ENCODE measurements at places on chromosomes 16 and 17.

DNA sequence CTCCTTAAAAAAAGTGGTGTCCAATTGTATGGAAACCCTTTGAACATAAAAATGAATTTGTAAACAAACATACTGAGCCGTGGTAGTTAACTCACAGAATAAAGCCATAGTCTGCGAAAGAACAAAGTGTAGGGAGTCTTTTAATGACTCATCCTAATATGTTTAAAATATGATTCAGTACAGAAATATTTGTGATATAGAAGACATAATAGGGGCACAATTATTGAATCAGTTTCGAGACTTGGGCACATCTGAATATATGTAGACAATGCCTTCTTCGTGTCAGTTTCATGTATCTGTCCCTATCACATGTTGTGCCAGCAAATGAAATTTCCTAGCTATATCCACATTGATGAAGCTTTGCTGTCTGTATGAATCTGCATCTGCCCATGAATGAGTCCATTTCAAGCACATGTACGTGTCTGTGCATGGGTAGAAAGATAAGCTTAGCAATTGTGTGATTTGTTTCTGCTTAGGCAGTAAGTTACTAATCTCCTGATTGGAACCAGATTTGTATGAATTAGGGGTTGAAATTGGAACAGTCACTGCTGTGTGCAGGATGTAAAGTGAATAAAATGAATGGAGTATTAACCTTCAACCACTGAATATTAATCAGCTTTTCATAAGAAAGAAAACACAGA, 112.5 kb upstream of the SOX9 start:
- DNase-seq, result no peak

DNA sequence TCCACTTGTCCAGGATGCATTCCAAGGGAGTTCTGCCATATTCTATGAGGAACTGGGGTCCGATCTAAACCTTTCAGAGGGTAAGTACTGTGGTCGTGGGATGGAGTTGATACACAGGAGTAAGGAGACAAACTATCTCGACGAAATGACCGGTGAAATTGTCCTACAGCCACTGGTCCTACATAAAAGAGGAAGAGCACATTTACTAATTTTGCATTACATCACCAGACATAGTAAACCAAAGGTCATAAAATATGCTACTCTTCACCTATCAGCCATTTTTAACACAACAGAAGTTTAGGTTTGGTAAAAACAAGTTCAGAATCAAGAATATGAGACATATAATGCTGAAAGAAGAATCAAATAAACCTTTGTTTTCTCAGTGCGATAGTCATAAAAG, 8.1 kb downstream of the HSF5 start:
- no peak for DNase-seq

DNA sequence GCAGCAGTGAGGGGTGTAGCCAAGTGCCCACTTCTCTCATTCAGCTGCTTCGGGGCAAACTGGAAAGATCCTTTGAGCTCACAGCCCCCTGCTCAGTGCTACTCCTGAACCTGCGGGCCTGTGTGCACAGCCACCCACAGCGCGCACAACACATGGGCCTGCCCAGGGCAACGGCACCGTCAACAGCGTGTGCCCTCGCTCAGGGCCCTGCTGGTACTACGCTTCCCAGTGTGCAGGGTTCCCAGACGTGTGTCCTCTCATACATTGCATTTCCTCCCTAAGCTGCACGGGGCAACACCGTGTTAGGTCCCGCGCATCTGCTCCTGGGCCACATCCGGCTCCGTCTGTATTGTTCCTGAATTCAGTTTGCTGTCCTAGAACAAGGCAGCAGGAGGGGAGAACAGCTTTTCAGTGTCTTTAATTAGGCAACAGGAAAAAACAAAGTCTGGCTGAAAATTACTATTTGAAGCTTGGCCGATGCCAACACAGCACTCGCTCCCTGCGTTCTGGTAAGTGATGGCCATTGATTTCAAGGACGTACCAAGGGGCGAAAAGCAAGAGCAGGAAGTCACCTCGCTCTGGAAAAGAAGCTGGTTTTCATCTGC, 15.2 kb downstream of the MRM3 start:
- DNase-seq, result no peak

GRCh38 chr17:48528153-48528935, 2.5 kb downstream of the HOXB1 start:
- no peak for DNase-seq

GRCh38 chr17:73393381-73393780, 81.6 kb upstream of the CDC42EP4 start:
- no peak for DNase-seq

GRCh38 chr17:80815151-80815681, 176.4 kb upstream of the CHMP6 start:
- DNase-seq, result no peak

- DNase-seq, result no peak
Observed at GRCh38 chr17:4208238-4208637, 55.5 kb downstream of the ANKFY1 start.

DNA sequence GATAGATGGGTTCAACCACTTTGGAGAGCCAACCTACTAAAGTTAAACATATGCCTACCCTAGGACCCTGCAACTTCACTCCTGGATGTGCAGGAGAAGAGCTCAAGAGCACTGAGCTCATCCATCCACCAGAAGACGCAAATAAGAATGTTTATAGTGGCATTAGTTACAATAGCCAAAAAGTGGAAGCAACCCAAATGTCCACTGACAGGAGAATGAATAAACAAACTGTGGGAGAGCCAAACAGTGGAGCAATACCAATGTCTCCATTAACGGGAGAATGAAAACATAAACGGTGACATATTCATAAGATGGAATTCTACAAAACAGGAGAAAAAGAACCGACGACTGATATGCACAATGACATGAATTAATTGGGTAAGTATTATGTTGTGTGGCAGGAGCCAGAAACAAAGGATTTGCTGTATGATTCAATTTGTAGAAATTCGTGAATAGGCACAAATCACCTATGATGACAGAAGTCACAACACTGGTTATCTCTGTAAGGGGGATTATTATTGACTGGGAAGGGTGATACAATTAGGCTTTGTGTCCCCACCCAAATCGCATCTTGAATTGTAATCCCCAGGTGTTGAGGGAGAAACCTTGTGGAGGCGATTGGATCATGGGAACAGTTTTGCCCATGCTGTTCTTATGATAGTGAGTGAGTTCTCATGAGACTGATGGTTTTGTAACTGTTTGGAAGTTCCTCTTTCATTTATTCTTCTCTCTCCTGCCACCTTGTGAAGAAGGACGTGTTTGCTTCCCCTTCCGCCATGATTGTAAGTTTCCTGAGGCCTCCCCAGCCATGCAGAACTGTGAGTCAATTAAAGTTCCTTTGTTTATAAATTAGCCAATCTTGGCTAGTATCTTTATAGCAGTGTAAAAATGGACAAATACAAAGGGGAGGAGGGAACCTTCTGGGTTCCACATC, 57.9 kb upstream of the PLCG2 start:
- DNase-seq, result no peak

GRCh38 chr17:81514739-81515529, 2.3 kb upstream of the ACTG1 start:
- no peak for DNase-seq

GRCh38 chr16:71540-72401, 660 bp downstream of the RHBDF1 start:
- DNase-seq, result no peak

GRCh38 chr17:8746501-8747236, 2.0 kb upstream of the CCDC42 start:
- DNase-seq, result no peak

DNA sequence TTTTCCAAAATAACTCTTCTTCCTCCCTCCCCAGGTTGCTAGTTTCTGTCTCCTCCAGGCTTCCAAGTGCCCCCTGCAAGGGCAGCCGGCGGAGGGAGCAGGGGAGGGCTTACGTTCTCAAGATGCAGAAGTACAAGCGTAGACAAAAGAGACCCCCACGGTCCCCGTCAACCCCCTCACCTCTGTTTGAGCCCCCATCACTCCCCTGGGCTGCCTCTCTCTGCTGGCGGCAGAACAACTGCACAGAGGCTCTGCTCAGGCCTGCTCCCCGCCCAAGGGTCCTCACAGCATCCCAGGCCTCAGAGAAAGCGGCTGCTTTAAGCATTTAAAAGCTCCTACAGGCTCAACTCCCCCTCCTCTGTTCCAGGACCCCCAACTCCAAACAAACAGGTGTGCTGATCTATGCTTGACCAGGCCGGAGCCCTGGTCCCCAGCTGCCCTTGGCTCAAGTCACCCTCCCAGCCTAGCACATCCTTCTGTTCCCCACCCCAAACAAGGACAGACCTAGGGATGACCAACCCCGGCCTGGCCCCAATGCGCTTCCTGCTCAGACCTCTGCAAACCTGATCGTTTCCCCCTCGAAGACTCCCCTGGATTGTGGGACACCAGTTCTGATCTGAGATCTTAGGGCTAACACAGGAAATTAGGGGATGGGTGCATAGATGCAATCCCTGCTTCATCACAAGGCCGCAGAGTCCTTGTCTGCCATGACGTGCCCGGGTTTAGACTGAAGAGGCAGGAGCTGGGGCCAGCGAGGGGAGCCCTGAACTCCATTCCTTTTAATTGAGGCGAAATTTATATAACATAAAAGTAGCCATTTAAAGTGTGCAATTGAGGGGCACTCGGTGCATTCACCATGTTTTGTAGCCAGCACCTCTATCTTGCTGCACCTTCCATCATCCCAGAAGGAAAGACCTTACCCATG, 17.2 kb upstream of the RBFOX3 start:
- no peak for DNase-seq

DNA sequence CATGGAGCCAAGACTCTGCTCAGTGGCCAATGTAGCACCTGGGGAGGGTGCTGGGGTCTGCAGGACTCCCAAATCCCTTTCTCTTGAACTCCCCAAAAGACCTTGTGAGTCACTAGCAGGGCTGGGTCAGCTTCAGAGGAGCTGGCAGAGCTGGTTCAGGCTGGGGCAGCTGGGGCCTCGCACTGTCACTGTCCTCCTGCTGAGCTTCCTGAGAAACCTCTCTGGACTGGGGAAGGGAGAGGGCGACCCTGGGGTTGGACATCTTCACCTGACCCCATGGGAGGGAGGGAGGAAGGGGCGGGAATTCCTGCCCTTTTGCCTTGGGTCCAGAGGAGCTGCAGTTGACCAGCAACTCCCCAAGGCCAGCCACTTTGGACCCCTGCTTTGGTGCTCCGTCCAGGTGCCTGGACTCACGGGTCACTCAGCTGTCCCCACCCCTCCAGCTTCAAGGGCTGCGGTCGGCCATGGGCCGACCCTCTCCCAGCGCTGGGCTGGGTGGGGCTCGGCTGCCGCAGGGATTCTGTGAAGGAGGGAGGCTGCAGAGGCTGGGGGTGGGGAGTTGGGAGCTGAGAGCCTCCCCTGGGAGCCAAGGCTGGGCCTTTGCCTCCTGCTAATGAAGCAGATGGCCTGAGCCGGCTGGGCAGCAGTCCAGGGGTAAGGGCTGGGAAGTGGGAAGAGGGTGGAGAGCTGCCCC, 9.2 kb downstream of the FMNL1 start:
- no peak for DNase-seq

GRCh38 chr16:19088341-19088916, 21.0 kb downstream of the COQ7 start:
- no peak for DNase-seq

DNA sequence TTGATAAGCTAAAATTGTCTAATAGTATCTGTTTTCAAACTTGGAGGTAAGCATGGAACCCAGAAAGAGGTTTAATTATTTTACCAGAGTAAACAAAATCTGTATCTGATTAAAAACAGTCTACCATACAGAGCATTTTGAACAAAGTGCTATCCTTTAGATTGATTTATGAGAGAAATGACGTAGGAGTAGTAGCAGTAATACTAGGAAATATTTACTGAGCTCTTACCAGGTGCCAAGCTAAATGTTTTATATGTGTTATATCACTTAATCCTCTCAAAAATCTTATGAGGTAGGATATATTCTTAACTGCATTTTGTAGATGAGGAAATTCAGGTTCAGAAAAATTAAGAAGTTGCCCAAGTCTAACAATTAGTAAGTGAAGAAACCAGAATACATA, 186.4 kb upstream of the NOG start:
- DNase-seq, result no peak

DNA sequence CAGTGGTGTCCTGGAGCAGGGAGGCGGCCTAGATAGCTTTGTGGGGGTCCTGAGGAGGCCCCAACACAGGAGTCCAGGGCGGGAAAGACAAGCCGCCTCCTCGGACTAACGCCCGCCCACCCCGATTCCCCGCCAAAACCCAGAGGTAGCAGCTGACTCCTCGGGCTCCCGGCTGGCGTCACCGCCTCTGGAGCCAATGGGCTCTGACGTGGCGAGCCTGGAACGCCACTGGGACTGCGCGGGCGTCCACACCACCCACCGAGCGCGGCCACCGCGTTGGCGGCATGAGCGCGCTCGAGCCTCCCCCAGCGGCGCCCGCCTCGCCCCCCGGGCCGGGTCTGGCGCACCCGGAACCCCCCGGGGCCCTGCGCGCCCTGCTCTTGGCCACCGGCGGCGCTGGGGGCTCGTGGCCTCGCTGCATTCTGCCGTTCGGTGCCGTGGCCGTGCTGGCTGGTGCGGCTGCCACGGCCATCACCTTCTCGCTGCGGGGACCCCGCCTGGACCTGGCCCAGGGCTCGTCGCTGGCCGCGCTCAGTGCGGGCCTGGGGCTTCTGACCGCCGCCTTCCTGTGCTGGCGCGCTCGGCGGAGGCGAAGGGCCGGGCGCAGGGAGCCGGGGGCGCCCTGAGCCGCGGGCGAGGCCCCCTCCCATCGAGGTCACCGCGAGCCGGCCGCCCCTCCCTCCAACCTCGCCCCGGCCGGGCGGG, 3.4 kb upstream of the NTN3 start:
- no peak for DNase-seq

GRCh38 chr16:19559242-19559910, 3.9 kb downstream of the VPS35L start:
- DNase-seq, result no peak

DNA sequence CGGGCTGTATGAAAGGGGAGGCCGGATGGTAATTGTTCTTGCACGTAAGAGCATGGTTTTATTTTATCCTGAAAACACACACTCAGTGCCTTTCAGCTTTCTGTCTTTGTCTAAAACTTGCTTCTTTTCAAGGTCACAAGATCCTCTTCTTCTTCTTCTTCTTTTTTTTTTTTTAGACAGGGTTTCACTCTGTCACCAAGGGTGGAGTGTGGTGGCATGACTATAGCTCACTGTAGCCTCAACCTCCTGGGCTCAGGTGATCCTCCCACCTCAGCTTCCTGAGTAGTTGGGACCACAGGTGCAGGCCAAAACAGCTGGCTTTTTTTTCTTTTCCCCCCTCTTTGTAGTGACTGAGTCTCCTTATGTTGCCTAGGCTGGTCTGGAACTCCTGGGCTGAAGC, 15.9 kb upstream of the ZNF629 start:
- DNase-seq, result no peak

DNA sequence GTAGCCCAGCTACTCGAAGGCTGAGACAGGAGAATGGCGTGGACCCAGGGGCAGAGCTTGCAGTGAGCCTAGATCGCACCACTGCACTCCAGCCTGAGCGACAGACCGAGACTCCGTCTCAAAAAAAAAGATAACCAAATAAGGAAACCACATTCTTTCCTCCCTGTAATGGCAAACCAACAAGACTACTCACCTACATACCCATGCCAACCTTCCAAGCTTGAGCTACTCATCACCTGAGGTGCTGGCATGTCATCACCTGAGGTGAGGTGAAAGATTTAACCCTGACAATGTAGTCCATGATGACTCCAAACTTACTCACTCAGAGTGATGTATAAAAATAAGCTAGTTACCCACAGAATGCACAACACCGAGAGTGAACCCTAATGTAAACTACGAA, 85.2 kb downstream of the SMG6 start:
- no peak for DNase-seq

- DNase-seq, result peak; percentile 55
Observed at GRCh38 chr17:81513753-81514488, 1.3 kb upstream of the ACTG1 start.
